ENCODE measurements at places on chromosomes 11 and 22.

DNA sequence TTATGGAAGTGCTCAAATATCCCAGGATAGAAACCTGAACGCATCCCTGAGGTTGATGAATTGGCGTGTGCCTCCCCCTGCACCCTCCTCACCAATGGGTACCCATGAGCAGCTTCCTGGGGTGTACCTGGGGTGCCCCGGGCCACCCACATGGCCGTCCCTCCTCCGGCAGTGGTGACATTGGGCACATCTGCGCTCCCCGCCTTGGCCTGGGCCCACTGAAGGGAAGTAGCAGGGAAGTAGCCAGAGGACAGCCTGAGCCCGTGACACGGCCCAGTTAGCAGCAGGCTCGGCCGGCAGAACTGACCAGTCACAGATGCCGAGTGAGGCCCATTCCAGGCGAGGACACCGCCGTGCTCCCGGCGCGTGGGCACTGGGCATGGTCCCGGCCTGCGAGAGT, 16.7 kb downstream of the MRPL23 start:
- DNase-seq, result no peak

DNA sequence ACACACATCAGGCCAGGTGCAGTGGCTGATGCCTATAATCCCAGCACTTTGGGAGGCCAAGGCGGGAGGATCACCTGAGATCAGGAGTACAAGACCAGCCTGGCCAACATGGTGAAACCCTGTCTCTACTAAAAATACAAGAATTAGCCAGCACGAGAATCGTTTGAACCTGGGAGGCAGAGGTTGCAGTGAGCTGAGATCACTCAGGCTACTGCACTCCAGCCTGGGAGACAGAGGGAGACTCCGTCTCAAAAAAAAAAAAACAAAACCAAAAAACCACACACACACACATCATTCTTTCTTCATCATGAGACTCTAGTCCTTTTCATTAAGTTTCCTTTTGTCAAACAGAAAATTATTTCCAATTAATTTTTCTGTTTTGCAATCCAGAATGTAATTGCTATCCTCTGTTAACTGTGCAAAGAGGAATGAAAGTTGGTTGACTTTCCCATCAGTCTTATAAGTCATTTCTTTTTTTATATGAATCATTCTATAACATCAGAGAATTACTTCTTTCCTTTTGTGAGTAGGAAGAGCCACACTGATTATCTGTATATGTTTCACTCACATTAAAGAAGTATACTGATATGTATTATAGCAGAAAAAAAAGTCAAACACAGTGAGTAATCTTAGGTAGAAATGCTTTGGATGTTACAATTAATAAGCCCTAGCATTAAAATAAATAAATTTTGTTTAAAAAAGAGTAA, 52.2 kb downstream of the HORMAD2 start:
- no peak for DNase-seq

DNA sequence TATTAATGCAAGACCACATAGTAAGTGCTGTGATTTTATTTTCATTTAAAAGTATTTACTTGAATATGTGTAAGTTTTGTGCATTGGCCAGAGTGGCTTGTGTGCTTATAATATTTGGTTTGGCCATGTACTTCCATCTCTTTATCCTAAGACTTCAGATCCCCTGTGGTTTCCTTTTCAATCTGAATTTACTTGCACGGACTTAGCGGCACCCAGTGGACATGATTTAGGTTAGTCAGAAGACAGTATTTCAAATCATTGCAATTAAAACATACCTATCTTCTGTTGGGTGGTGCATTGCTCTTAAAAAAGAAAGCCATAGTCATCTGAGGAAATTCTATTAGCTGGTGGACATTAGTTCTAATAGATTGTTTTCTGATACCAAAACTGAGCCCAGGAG, 30.7 kb downstream of the PIWIL4 start:
- DNase-seq, result no peak

GRCh38 chr11:94120946-94121345, 7.7 kb upstream of the PANX1 start:
- no peak for DNase-seq

- DNase-seq, result no peak
Observed at GRCh38 chr22:44847892-44848291, 95.5 kb downstream of the ARHGAP8 start.

- DNase-seq, result no peak
Observed at GRCh38 chr11:47553406-47553743, 443 bp upstream of the CELF1 start.

- no peak for DNase-seq
Observed at GRCh38 chr22:46007003-46007847, 30.3 kb upstream of the WNT7B start.

- DNase-seq, result no peak
Observed at GRCh38 chr11:121012091-121012490, 11.8 kb upstream of the TBCEL start.

DNA sequence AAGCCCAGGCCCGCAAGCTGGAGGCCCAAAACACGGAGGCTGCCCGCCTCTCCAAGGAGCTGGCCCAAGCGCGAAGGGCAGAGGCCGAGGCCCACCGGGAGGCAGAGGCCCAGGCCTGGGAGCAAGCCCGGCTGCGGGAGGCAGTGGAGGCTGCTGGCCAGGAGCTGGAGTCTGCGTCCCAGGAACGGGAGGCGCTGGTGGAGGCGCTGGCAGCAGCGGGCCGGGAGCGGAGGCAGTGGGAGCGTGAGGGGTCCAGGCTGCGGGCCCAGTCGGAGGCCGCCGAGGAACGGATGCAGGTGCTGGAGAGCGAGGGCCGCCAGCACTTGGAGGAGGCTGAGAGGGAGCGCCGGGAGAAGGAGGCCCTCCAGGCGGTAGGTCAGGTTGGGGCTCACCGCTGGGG, 4.8 kb downstream of the CCDC88B start:
- DNase-seq, result no peak

DNA sequence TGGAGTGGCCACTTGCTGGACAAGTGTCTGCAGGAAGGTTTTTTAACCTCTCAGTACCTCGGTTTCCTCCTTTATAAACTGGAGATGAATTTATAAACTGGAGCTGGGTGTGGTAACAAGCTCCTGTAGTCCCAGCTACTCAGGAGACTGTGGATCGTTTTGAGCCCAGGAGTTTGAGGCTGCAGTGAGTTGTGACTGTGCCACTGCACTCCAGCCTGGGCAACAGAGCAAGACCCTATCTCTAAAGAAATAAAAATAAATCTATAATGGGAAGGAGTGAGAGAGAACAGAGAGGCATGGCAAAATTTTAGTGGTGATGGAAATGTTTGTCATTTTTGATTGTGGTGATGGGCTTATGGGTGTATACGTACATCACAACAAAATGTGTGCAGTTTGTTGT, 1.4 kb upstream of the PDGFB start:
- no peak for DNase-seq

DNA sequence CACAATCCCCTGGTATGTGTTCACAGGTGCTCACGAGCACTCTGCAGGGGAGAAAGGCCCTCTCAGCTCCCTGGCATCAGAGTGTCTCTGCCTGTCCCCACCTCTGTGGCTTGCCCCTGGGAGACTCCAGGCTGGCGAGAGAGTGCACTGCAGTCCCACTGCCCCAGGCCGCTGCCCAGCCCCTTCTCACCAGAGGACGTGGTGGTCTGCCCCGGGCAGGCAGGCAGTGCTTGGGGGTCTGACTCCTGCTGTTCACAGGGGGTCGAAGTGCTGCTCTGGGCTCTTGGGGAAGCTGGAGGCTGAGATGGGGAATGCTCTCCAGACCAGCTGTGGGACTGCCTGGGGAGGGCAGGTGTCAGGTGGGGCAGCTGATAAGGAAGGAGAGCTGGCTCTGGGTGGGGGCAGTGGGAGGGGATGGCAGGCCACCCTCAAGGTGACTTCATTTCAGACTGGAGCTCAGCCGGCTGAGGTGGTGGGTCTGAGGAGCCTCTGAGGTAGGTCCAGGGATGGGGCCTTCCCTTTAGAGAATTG, 151.0 kb upstream of the B3GAT1 start:
- DNase-seq, result no peak

DNA sequence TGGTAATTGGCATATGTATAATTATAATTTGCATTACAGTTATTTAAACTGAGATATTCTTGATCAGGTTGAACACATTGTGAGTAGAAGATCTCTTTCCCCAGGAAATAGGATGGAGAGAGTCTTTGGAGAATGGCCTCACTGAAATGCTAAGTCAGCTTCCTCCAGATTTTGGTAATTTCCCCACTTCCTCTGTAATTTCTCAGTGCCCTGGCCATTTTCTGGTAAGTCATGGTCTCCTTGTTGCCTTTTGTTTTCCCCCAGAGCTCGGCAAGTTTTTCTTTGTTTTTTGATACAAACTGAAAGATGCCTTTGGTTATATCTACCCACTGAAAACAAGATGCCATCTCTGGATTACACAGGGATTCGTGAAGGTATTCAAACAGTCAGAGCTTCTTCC, 12.8 kb upstream of the FBXO3 start:
- no peak for DNase-seq

- no peak for DNase-seq
Observed at GRCh38 chr22:38177044-38177443, 4.6 kb downstream of the PLA2G6 start.

GRCh38 chr22:25094579-25094978, 105.1 kb upstream of the CRYBB3 start:
- DNase-seq, result no peak

DNA sequence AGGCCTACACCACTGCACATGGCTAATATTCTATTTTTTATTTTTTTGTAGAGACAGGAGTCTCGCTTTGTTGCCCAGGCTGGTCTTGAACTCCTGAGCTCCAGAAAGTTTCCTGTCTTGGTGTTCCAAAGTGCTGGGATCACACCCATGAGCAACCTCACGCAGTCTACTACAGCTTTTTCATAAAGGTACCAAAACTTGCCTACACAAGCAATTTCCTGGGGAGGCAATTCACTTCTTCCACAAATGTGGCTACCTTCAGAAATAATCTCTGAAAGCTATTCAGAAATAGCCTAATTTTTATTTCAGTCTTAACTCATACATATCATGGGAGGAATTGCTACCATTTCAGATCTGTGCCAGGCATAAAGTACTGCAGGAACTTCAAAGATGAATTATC, 11.4 kb downstream of the SLC35F2 start:
- DNase-seq, result no peak

DNA sequence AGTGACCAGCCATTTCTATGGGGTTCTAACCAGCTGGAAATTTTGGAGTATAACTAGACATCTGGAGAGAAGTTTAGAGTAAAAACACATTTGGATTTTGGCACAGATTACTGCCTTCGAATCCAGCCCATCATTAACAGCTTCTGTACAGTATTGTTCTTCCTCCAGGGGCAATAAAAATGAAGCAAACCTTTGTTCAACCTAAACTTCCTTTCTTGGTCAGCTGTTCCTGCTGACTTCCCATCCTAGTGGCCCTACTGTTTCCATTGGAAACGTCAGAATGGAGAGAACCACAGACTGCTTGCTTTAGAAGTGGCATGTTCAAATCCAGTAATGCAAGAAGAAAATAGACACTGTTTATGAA, 203.7 kb upstream of the MTMR2 start:
- no peak for DNase-seq

DNA sequence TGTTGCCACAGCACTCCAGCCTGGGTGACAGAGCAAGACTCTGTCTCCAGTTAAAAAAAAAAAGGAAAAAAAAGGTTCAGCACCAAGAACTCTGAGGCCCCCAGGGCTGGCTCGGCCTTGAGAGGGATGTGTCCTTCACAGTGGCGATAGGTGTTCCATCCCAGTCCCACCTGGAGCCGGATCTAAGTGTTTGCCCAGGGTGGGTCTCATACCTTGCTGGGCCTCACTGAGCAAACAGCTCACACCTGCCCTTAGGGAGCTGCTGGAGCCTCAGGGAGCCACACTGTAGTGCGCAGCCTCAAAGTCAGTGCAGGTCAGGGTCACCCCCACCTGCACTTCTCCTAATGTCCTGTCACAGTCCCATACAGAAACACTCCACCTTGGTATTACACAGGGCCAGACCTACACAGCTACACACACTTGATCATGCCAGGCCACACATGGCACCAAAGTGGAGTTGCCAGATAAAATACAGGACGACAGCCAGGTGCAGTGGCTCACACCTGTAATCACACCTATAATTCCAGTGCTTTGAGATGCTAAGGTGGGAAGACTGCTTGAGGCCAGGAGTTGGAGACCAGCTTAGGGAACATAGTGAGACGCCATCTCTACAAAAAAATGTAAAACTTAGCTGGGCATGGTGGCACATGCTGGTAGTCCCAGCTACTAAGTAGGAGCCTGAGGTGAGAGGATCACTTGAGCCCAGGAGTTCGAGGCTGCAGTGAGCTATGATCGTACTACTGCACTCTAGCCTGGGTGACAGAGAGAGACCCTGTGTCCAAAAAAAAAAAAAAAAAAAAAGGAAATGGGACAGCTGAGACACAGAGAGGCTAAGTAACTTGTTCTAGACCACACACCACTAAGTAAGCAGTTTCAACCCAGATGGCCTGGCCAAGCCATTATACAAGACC, 7.3 kb downstream of the STARD10 start:
- DNase-seq, result no peak

DNA sequence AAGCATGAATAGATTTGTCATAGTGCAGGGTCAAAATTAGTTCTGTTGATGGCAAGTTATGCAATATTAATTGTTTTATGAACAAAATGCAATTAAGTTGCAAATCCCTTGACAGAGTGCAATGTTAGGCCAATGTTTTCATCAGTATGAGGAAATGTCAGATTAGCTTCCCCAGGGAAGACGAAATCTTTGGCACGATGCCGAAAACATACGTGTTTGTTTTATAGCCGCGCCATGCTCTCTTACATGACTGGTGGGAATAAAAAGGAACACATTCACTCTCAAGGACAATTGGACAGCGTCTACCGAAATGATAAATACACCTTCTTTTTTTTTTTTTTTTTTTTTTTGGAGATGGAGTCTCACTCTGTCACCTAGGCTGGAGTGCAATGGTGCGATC, 27.0 kb downstream of the MFNG start:
- DNase-seq, result no peak

GRCh38 chr22:21835378-21835777, 32.1 kb downstream of the MAPK1 start:
- no peak for DNase-seq

DNA sequence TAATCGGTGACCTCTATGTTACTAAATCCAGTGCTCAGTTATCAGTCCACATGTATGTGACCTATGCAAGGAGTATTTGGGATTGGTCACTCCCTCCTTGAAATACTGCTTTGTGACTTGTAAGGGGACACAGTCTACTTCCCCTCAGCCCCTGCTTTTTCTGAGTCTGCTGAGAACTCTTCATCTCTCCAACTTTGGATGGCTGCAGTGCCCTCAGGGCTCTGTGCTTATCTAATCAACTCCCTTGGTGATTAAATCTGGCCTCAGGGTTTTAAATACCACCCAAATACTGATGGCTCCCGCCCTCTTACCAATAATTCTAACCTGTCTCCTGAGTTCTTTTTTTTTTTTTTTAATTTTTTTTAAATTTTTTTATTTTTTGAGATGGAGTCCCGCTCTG, 40.2 kb downstream of the FAM118A start:
- DNase-seq, result no peak

Measured in NCI-H524 treated with DMSO at 0.1 percent for 48 hours (cell line).